Activated CD4-positive, CD25-positive, alpha-beta regulatory T cell treated with anti-CD3 and anti-CD28 coated beads, Interleukin-2, amount 50 U/mL, for 16 hours (primary cell): ENCODE measurements at places on chromosomes 5 and 9.
A peak's percentile ranks its signal among the peaks of the same experiment; 100 is the strongest.

DNA sequence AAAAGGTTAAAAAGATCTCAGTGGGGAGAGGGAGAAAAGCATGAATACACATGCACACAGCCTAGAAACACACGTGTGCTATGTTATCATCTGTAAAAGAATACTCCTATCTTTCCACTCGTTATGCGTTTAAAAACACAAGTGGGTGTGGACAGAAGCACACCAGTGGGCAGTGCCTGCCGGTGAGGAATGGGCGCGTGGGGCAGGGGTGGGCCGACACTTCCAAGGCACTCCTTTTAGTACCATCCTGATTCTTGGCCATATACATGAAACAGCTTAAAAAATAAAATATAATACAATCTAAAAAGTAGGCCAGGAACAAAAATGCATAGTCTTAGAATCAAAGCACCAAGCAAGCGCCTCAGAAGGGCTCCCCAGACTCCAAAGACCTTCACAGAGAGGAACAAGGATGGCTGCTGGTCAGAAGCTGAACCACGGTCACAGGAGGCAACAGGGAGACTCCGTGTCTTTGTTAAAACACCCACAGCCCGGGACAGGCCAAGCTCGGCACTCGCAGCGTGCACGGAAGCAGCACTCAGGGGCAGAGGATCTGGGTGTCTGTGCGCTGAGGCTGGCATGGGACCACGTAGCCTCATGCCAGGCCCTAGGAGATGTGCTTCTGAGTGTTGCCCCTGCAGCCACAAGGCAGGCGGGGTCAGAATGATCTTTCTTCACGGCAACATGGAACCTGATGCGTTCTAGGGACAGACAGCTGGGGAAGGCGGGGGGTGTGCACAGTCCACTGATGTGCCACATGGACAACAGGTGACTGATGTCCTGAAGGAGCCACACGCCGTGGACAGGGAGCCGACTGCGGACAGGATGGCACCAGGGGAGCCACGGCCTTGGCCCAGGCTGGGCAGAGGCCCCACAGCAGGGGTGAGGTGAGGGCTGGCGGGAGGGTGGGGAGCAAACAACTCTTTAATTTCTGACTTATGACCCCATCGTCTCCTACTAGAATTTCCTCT lies 15.9 kb downstream of the BRD9 start:
- DNase-seq, result no peak

DNA sequence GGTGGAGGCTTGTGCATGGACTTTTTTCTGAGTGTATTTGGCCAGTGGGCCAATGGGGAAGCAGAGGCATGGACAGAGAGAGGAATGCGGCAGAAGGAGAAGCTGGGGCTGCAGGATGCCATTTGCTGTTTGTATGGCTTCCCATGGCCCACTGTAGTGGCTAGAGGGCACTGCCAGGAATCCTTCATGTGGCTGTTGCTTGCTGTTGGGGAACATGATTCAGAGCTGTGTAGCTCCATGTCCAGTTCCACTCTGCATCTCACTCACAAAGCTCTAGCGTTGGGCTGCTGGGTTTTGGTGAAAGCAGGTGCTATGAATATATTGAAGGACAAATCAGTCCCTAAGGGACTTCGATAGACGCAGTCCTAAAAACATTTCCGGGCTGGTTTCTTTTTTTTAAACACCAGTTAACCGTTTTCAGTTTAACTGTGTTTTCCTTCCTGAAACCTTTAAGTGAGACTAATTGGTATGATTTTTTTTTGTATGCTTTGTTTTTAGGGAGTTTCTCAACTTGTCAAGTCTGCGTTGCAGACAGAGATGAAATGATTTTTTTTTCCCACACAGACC lies 51.3 kb downstream of the SLC22A5 start:
- DNase-seq, result no peak

GRCh38 chr9:106932178-106932577 lies 69.2 kb downstream of the ZNF462 start:
- DNase-seq, result no peak

GRCh38 chr5:37849641-37850040 lies 9.8 kb upstream of the GDNF start:
- no peak for DNase-seq

DNA sequence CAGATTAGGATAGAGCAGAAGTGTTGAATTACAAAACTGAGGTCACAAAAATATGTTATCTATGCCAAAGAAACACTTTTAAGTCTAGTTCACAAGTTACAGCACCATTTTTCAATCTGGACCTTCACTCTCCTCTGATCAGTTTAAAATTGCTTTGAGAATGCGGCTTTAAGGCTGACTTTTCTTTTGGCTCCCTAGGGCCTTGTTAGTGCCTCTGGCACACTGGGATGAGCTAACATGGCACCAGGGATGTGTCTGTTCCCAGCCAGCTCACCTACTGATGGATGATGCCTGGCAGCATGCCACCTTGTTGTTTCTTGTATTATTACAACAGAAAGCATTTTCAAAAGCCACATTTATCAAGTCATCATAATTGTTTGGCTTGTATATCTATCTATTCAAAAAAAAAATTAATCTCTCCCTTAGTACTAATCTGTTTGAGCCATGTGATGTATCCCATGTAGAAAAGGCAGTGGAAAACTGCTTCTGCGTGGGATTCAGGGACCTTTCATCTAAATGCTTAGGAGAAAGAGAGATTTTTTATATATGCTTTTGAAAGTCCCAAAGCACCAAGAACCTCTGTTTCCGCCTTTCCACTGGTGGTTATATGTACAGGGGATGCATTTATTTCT lies 46.6 kb downstream of the ADAMTSL1 start:
- no peak for DNase-seq

GRCh38 chr5:80255431-80255810 lies 427 bp downstream of the SERINC5 start:
- peak; percentile 17 for DNase-seq

DNA sequence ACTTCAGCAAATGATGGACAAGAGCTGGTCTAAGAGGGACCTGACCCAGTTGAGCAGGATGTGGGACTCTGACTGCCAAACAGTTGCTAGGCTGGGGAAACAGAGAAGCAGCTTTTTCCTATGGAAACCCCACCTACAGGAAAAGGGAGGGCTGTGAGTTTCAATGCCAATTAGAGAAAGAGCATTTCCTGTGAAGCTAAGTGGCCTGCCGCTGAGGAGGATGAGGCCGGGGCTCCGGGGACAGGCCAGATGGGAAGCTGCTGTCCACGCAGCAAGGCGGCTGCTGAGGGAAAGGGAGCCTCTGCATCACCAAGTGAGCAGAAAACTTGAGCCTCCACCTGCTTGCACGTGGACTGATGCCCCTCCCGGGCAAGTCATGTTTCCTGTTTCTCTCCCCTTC lies at the start of gene PCDH12:
Gene PCDH12 (minus strand): TSS at position 90 of the 400 bp plus-strand sequence. CDS start 351 bp downstream, outside the sequence.
- no peak for DNase-seq

DNA sequence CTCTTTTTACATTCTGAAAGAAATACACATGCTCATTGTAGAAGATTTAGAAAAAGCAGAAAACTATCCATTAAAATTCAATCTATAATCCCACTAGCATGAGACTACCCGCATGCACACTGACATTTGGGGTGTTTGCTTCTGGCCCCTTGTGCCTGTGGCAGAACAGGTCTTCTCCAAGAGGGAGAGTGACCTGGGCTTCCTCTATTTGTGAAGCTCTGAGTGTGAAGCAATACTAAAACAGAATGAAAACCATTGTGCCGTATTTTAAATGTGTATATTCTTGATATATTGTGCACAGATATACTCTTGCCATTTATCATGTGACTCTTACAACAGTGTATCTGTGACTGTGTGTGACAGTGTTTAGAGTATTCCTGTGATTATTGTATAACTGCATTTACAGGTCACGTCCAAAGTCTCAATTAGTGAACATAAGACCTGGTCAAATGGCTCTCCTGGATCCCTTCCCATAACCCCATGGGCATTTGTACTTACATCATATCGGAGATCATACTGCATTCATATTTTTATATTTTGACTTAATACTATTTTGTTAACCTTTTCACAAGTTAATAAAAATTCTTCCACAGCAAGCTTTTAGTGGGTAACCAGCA lies 14.7 kb upstream of the CPEB4 start:
- no peak for DNase-seq

- DNase-seq, result no peak
Measured at GRCh38 chr5:147113967-147114366, 120.9 kb upstream of the STK32A start.

GRCh38 chr5:776862-777711 lies 7.4 kb downstream of the ZDHHC11B start:
- no peak for DNase-seq

DNA sequence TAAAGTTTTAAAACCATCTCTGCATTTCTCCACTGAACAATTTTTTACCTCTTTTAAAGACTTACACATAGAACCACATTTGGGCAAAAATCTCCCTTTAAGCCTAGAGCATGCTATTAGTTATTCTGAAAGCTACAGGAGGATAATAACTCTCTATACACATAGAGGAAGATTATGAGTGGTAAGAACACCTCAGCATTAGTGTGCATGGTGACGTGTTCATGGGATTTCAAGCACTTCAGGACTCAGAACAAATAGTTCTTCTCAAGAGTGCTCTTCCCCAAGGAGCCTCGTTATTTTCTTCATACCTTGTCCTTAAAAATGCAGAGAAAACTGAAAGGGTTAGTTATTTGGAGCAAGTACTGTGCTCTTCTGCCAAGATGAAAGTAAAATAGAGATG lies 256.9 kb upstream of the TUSC1 start:
- no peak for DNase-seq

GRCh38 chr9:125906144-125906543 lies 159.0 kb downstream of the PBX3 start:
- DNase-seq, result no peak

- no peak for DNase-seq
Measured at GRCh38 chr5:41955432-41956024, 30.4 kb downstream of the FBXO4 start.

DNA sequence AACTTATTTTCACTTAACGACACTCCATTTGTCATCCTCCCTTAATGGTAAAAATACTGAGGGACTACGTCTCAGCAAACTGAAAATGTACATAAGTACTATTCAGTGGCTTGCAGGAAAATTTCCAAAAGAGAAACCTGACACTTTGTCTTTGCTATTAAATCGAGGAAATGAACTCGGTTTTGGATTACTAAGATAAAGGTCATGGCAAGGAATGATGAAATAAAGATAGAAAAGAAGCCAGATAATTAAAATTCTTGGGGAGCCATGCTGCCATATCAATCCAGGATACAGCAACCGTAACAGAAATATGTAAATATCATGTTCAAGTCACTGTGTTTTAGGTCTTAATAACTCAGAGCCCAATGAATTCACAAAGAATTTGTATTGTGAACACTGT lies 647.8 kb downstream of the CDH9 start:
- no peak for DNase-seq

DNA sequence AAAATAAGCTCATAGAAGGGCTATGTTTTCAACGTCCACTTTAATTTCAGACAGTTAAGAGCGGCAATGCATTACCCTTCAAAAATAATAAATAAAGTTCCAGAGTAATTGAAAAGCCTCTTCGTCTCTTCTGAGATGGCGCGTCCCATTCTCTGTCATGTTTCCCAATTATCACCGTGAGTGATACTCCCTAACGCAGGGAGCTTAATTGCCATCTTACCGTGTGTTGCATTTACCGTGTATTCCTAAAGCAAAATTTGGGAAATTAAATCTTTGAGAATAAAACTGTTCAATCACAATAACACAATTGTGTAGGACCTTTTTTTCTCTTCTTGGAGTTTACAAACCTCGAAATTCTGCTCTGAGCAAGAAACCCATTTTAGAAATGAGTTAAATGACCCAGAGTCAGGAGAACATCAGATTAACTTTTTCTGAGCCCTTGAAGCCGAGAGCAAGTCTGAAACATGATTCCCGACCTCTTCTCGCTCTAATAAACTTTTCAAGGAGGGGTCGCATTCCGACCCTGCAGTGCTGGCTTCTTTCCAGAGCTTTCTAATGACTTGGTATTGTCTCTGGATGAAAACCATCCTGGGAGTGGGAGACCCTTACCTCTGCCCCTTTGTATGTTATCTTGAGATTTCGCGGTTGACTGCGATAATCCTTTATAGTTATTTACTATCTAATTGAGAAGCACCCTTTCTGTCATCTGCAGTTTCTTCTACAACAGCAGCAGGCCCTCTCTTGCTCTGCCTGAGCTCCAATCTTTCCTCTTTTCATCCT lies 251.5 kb downstream of the FSTL4 start:
- DNase-seq, result no peak

- no peak for DNase-seq
Measured at GRCh38 chr5:171433982-171434676, 14.7 kb downstream of the FGF18 start.
